ENCODE measurements at places on chromosomes 4 and X.
A peak's percentile ranks its signal among the peaks of the same experiment; 100 is the strongest.

DNA sequence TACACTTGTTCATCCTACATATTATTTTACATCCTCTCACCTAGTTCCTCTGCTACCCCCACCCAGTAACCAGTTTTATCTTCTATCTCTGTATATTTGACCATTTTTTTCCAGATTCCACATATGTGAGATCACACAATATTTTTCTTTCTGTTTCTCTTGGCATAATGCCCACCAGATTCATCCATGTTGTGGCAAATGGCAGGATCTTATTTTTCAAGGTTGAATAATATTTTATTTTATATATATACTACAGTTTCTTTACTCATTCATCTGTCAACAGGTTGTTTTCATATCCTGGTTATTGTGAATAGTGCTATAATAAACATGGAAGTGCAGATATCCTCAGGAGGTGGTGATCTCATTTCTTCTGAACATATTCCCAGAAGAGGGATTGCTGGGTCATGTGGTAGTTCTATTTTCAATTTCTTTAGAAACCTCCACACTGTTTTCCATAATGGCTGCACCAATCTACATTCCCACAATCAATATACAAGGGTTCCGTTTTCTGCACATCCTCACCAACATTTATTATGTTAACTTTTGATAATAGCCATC is 48.2 kb downstream of the THAP9 start:
- no peak for DNase-seq

- no peak for DNase-seq
These were observed 95.2 kb upstream of the KLF3 start for GRCh38 chr4:38568768-38569167.

GRCh38 chr4:26724534-26724933 is 136.1 kb upstream of the STIM2 start:
- no peak for DNase-seq

DNA sequence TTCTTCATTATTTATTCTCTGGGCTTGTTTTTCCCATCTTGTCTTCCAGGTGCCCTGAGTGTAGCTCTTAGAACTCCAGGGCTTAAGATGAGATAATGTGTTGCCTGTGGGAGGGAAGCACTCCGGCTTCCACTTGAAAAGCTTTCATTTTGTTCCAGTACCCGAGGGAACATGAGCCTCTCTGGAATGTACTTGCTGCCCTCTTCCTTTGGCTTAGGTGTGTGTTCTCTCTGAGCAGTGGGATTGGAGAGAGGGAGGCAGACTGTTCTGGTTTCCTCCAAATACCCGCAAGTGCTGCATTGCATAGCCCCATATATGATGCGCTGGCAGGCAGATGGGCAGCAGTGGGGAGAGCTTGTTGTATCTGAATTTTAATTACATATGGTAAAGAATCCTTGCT is 861 bp upstream of the DTHD1 start:
- DNase-seq, result no peak

GRCh38 chr4:21134994-21135393 is 434.7 kb downstream of the PACRGL start:
- DNase-seq, result no peak

GRCh38 chr4:102579794-102580462 is 78.8 kb downstream of the NFKB1 start:
- DNase-seq, result no peak

DNA sequence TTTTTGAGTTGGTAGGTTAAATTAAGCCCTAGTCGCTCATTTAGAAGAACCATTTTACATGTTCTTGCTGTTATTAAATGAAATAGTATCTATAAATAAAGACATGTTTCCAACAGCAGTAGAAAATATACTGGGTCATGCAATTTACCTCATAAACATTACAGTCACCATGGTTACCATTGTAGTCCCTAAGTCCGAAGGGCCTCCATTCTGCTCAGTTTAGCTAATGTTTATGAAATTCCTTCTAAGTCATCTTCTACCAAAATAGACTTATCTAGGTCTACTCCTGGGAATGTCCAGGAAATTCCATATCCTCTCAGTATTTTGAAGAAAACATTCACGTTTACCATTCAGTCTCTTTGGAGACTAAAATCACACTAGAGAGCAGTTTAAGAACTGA is 292.5 kb upstream of the DCAF8L1 start:
- DNase-seq, result no peak

DNA sequence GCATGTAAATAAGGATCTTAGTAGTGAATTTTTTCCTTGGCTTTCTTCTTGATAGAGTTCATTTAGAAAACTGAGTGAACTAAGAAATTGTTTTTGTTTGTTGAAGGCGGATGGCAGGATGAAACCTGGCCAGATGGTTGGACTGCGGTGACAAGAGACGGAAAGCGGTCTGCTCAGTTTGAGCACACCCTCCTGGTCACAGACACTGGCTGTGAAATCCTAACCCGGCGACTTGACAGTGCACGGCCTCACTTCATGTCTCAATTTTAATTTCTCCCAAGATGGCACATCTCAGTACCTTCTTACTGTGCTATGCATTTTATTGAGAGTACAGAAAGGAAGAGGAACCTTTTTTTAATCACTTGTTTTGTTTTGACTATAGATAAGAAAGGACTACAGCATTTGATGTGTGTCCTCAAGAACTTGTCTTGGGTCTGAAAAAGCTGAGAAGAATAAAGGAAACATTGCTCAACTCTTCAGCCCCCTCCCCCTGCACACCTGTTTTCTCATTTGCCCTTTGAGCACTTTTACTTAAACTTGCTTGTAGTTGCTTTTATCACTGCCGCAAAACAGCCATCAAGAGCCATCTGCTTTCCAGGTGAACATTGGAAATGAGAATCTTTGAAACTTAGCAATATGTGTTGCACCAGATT is 27.4 kb downstream of the ADH5 start:
- no peak for DNase-seq

DNA sequence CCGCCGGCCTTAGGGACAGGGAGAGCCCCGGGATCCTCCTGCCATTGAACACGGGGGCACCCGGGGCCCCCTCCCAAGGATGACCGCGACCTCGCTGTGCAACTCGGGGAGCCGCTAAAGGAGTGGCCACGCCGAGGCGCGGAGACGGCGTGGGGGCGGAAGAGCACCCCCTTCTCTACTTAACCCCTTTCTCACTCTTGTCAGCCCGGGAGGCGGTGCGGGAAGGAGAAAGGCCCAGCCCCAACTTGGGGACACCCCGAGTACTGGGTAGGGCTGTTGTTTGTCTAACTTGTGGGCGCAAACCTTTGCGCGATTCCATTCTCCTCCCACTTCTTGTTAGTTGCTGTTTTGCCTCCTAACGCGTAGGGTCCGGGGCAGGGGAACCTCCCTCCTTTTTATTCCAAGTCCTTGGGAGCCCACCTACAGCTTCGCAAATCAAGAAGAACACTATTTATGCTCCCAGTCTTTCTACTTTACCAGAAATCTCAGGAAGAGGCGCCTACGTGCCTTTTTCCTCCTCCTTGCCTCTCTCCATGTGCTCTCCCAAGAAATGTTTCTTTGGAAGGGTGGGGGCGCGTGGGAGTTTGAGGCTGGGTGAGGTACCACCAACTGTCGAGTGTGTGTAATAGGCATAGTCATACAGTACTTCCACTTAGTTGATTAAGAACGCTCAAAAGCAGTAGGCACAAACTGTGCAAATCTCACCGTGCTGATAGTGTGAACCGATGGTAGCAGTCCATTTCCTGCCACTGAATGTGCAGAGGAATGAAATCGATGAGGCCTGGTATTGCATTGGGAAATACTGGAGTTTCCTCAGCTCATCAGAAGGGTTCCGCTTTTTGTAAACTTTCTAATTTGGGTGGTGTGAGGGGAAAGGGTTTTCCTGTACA is 813 bp downstream of the DIAPH2 start:
- peak; percentile 56 for DNase-seq

DNA sequence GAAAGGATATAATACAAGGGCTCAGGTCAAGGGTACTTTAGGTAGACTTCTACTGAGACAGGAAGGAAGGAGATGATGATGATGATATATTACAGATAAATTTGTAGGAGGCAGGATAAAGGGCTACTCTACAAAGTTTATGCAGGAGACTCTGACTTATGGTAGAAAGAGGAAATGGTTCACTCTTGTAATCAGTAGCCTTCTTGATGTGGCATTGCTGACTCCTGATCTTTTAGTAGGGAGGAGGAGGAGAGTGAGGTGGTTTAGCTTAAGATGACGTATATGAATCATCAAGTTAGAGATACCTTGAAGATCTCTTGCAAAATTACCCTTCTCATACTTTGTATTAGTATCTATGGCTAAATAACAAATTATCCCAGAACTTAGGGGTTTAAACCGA is 4.7 kb downstream of the BLTP1 start:
- DNase-seq, result no peak

- DNase-seq, result no peak
These were observed 17.5 kb downstream of the TXK start for GRCh38 chr4:48116582-48116981.

- no peak for DNase-seq
These were observed 54.1 kb downstream of the HOPX start for GRCh38 chr4:56626963-56627362.

All from right hindlimb (tissue), 1 donor.